SJSA1 (cell line): ENCODE measurements at places on chromosomes 4 and X. TPM values are rescaled to one million over a fixed set of nuclear protein-coding genes. Genes with fewer than 3 reads are reported as not detected.

The PPP4R3C gene
- not detected in 2 replicates for total RNA-seq

The FAM9B gene
- total RNA-seq = not detected in 2 replicates

The OTC gene
- not detected in 2 replicates for total RNA-seq

The AFP gene
- total RNA-seq = 0.74 TPM in 1 of 2 replicates, not detected in the other

DNA sequence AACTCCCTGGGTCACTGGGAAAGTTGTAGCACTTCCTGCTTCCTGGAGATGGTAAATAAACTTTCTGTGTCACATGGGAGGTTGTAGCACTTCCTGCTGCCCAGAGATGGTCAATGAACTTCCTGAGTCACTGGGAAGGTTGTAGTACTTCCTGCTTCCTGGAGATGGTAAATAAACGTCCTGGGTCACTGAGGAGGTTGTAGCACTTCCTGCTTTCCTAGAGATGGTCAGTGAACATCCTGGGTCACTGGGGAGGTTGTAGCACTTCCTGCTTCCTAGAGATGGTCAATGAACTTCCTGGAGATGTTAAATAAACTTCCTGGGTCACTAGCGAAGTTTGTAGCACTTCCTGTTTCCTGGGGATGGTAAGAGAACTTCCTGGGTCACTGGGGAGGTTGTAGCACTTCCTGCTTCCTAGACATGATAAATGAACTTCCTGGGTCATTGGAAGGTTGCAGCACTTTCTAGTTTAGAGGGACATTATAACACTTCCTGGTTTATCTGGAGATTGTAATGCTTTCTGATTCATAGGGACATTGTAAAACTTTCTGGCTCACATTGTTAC is 62.3 kb upstream of the CD99 start:
- H3K36me3 ChIP-seq = peaks cover 5% of the 10 kb centered on the region
- no peak for DNase-seq
- no peak overlapping the region for H3K27ac ChIP-seq
- no peaks in the 10 kb centered on the region for H3K4me1 ChIP-seq
- H3K27me3 ChIP-seq = no peaks in the 10 kb centered on the region

DNA sequence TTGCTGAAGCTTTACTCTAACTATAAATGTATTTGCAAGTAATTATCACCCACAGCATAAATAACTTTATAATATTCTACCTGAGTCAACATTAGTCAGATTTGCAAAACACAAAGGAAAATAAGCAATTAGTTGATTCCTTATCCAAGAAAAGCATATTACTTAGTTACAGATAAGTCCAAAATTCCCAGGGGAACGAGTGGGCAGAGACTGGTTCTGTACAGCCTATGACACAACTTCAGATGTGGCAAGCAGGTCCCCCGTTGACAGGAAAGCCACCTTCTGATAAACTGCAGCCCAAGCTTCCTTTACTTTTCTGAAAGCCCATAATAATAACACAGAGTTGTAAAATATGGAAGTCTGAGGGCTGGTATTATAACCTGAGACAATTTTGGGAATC is 62.4 kb upstream of the NDP start:
- peaks cover 11% of the 10 kb centered on the region for H3K4me1 ChIP-seq
- H3K27ac ChIP-seq = no peak overlapping the region
- DNase-seq = no peak
- no peaks in the 10 kb centered on the region for H3K36me3 ChIP-seq
- no peak overlapping the region for H3K4me3 ChIP-seq

GRCh38 chr4:78207541-78207940 is 150.4 kb downstream of the FRAS1 start:
- no peak overlapping the region for H3K4me3 ChIP-seq
- no peak overlapping the region for H3K27ac ChIP-seq
- DNase-seq = no peak
- no peaks in the 10 kb centered on the region for H3K36me3 ChIP-seq
- no peaks in the 10 kb centered on the region for H3K4me1 ChIP-seq
